Mammary epithelial cell (primary cell): ENCODE measurements at places on chromosomes 6 and 20.
A peak's percentile ranks its signal among the peaks of the same experiment; 100 is the strongest.

DNA sequence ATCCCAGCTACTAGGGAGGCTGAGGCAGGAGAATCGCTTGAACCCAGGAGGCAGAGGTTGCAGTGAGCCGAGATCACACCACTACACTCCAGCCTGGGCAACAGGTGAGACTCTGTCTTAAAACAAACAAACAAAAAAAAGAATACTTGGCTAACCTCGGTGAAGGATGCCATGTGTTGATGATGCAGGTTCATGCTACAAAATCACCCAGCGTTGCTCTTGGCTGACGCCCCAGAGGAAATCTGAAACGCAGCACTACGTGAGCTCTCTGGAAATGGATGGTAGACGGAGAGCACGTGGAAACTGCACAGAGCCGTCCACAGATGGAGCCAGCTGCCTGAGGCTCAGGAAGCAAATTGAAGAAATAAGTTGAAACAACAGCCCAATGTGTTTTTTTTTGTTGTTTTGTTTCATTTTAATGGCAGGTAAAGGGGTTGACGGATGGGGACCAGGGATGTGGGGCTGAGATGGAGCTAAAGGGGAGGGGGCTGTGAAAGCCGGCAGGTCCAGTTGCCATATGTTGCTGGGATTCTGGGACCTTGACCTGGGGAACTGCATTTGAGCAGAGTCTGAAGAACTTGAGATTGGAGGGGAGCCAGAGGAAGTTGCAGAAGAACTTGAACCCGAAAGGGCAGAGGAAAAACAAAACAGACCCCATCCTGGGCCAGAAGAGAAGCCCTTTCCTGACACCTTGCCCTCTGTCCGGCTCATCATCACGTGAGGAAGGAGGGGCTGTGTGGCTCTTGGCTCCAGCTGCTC lies 12.8 kb upstream of the MANBAL start:
- peak; percentile 66 for DNase-seq

DNA sequence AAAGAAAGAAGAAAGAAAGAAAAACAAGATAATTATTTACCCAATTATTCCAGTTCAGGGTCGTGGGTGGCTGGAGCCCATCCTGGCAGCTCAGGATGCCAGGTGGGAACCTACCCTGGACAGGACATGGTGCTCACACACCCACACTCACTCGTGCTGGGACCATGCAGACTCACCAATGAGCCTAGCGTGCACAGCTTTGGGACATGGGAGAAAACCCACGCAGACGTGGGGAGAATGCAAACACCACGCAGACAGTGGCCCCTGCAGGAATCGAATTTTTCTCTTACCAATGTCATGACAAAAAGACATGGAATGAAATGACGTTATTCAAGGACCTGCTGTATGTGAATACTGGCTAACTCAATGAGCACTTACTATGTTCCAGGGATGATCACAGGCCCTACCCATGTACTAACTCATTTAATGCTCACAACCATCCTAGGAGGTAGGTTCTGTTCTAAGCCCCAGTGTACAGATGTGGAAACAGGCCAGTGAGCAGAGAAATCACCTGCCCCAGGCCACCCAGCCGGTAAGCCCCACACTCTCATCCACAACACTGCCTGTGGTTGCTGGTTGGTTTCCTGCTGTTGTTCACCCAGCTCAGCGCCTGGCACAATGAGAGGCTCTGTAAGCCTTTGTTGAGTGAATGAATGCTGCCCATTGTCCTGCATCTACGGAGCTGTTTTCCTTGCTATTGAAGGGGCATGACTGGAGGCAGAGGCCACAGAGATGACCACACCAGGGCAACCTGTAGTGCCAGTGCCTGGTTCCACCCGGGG lies 6.8 kb upstream of the PI16 start:
- DNase-seq: peak; percentile 79

- no peak for DNase-seq
Measured at GRCh38 chr6:8389036-8389818, 46.1 kb downstream of the SLC35B3 start.

- peak; percentile 88 for DNase-seq
Measured at GRCh38 chr6:149888659-149889058, 9.3 kb downstream of the RAET1E start.

GRCh38 chr6:101294676-101295075 lies 98.8 kb upstream of the GRIK2 start:
- DNase-seq: peak; percentile 66

DNA sequence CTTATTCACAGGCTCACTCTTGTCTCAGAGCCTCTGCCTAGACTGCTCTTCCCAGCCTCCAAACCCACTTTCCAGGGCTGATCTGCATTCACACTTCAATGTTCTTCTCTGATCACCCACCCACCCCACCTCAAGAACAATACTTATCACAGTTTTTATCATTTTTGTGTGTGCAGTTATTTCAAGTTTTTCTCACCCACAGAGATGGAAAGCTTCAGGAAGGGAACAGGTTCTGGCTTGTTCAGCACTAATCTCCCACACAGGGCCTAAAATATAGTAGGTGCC lies 160.9 kb downstream of the MRPL14 start:
- peak; percentile 33 for DNase-seq
